CD8-positive, alpha-beta memory T cell (primary cell): ENCODE measurements at places on chromosomes 6 and 20. TPM values are rescaled to one million over a fixed set of nuclear protein-coding genes. Genes with fewer than 3 reads are reported as not detected.

Gene NMBR
- not detected for total RNA-seq

Gene CLVS2
- not detected for total RNA-seq

Gene F13A1
- 0.42 TPM for total RNA-seq

Gene XKR7
- total RNA-seq: not detected

Gene IYD
- total RNA-seq: not detected

Gene SSTR4
- total RNA-seq: not detected

GRCh38 chr6:91613481-91613880 lies 1026.6 kb upstream of the MAP3K7 start:
- no peak overlapping the region for H3K4me3 ChIP-seq
- no peaks in the 10 kb centered on the region for H3K36me3 ChIP-seq
- no peaks in the 10 kb centered on the region for H3K27me3 ChIP-seq
- H3K27ac ChIP-seq: no peak overlapping the region
- H3K4me1 ChIP-seq: no peaks in the 10 kb centered on the region

DNA sequence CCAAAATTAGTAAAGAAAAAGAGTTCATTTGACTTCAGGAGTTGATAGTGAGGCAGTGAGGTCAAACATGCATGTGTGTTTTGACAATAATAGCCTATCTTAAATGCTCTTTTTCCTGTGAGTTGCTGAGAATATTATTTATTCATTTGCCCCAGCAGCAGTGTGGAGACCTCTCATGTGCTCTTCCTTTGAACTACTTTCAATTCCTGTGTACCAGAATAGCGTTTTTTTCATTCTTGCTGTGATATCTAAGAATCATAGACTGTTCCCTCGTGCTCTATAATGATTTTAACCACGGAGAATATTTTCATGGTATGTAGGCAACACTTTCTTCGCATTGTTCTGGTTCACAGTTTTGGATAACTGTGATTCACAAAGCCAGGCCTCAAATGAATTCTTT lies 5.2 kb downstream of the CDYL start:
- no peak for DNase-seq
- no peaks in the 10 kb centered on the region for H3K27me3 ChIP-seq
- H3K4me3 ChIP-seq: no peak overlapping the region
- peaks cover 15% of the 10 kb centered on the region for H3K4me1 ChIP-seq
- no peaks in the 10 kb centered on the region for H3K36me3 ChIP-seq

DNA sequence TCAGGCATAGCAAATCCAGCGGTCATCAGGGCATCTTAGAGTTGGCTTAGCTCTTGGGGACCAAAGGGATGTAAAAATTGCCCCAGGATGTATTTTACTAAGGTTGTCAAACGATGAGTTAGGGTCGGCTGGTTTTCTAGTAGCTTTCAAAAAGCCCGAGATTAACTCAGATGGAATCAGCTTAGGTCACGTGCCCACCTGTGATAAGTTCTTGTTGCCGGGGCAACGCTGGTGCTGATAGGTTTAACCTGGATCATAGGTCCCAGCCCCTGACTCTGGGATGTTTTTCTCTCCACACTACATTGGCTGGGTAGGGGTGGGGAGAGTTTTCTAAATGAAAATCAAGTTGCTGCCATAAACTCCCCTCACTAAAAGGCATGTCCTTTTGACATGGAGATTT lies 257.3 kb upstream of the SULF2 start:
- no peaks in the 10 kb centered on the region for H3K36me3 ChIP-seq
- DNase-seq: no peak
- no peak overlapping the region for H3K27ac ChIP-seq
- no peaks in the 10 kb centered on the region for H3K27me3 ChIP-seq
- no peak overlapping the region for H3K4me3 ChIP-seq

- H3K27ac ChIP-seq: no peak overlapping the region
- DNase-seq: no peak
- H3K4me1 ChIP-seq: peaks cover 10% of the 10 kb centered on the region
- no peak overlapping the region for H3K4me3 ChIP-seq
- H3K36me3 ChIP-seq: no peaks in the 10 kb centered on the region
Observed at GRCh38 chr6:151324488-151324825, 66.9 kb downstream of the ZBTB2 start.

DNA sequence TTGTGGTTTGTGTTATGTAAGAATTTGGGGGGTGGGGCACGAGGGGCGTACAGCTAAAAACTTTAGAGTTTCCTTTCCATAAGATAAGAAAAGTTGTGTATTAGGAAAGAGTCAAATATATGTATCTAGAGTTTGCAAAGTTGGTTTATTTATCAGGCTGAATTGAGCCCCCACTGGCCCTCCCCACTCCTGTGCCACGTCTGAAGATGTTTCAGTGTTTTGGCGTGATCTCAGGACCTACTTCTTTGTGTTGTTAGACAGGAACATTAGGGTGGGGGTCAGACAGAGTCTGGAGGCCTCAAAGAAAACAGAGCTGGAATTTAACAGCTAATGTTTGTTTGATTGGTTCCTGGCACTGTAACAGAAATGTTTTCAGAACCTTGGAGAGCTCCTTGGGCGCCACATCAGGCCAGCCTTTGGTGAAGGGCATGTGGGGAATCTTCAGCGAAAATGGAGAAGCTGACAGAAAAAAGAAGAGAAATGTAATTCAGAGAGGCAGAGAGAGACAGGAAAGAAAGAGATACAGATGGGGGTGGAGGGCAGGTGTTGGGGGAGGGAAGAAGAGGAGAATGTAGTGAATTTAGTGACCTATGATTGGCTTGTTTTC lies 674 bp downstream of the NRSN1 start:
- no peak overlapping the region for H3K4me3 ChIP-seq
- no peak for DNase-seq
- H3K27me3 ChIP-seq: no peaks in the 10 kb centered on the region
- no peak overlapping the region for H3K27ac ChIP-seq
- no peaks in the 10 kb centered on the region for H3K36me3 ChIP-seq

- H3K4me1 ChIP-seq: peaks cover 9% of the 10 kb centered on the region
- no peak for DNase-seq
- no peaks in the 10 kb centered on the region for H3K27me3 ChIP-seq
- H3K4me3 ChIP-seq: no peak overlapping the region
- no peaks in the 10 kb centered on the region for H3K36me3 ChIP-seq
- H3K27ac ChIP-seq: no peak overlapping the region
Observed at GRCh38 chr6:135439549-135439948, 58.0 kb downstream of the AHI1 start.

- H3K27me3 ChIP-seq: no peaks in the 10 kb centered on the region
- DNase-seq: no peak
- no peak overlapping the region for H3K4me3 ChIP-seq
- no peaks in the 10 kb centered on the region for H3K4me1 ChIP-seq
Observed at GRCh38 chr6:21228411-21228810, 365.1 kb upstream of the SOX4 start.

- no peaks in the 10 kb centered on the region for H3K4me1 ChIP-seq
- H3K27me3 ChIP-seq: no peaks in the 10 kb centered on the region
- no peak overlapping the region for H3K27ac ChIP-seq
- peaks cover 19% of the 10 kb centered on the region for H3K36me3 ChIP-seq
Observed at GRCh38 chr20:1154691-1155090, 30.1 kb downstream of the TMEM74B start.

- H3K4me1 ChIP-seq: peaks cover 44% of the 10 kb centered on the region
- no peaks in the 10 kb centered on the region for H3K27me3 ChIP-seq
- no peak overlapping the region for H3K27ac ChIP-seq
- H3K4me3 ChIP-seq: no peak overlapping the region
- H3K36me3 ChIP-seq: no peaks in the 10 kb centered on the region
- DNase-seq: no peak
Observed at GRCh38 chr6:339480-339879, 47.2 kb downstream of the DUSP22 start.

DNA sequence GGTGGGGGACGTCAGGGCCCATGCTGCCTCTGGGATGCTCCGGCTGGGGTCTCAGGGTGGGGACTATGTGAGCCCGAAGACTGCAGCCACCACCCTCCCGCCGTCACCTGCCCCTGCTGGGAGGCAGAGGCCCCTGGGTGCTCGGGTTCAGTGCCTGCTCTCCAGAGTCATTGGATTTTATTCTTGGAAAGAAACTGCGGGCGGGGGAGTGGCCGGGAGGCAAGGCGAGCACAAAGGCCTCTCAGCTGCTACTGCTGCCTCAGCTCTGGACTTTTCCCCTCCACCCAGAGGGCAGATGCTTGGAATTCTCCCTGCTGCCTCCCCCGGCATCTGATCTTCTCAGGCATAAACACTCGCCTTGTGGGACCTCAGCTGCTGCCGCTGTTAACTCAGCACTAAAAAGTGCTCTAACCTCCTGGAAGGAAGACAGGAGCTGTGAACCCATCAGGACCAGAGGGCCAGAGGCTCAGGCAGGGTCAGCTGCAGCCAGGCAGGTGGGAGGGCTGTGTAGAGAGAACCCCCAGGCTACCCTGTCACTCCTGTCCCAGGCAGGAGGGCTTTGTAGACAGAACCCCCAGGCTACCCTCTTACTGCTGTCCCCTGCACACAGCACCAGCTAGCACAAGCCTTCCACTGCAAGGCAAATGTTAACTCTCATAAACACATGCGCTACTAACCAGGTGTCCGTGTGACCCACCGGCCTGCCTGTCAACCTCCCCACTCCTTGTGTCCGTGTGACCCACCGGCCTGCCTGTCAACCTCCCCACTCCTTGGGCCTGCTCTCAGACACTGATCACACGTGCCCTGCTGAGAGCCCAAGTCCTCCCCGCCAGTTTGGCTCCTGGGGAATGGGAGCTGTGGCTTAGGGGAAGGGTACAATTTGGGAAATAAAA lies 9.4 kb upstream of the FRMD1 start:
- H3K36me3 ChIP-seq: no peaks in the 10 kb centered on the region
- no peak overlapping the region for H3K4me3 ChIP-seq
- no peaks in the 10 kb centered on the region for H3K27me3 ChIP-seq
- no peaks in the 10 kb centered on the region for H3K4me1 ChIP-seq

DNA sequence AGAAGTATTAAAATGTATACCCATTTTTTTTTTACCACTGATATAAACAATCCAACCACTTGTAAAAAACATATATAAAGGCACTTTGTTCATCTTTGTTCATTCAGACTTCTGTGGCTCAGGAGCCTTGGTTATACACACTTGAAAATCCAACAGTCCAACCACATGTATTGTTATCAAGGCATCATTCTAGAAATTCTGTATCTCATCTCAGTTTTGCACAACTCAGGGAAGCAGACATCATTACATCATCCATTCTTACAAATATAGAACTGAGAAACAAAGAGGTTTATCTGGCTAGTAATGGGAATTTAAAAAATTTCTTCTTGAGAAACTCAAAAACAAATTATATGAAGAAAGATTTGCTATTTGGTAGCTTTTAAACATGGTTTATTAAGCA lies 88.1 kb downstream of the HMGCLL1 start:
- H3K4me1 ChIP-seq: no peaks in the 10 kb centered on the region
- no peak for DNase-seq
- H3K4me3 ChIP-seq: no peak overlapping the region
- H3K36me3 ChIP-seq: no peaks in the 10 kb centered on the region
- H3K27ac ChIP-seq: no peak overlapping the region

DNA sequence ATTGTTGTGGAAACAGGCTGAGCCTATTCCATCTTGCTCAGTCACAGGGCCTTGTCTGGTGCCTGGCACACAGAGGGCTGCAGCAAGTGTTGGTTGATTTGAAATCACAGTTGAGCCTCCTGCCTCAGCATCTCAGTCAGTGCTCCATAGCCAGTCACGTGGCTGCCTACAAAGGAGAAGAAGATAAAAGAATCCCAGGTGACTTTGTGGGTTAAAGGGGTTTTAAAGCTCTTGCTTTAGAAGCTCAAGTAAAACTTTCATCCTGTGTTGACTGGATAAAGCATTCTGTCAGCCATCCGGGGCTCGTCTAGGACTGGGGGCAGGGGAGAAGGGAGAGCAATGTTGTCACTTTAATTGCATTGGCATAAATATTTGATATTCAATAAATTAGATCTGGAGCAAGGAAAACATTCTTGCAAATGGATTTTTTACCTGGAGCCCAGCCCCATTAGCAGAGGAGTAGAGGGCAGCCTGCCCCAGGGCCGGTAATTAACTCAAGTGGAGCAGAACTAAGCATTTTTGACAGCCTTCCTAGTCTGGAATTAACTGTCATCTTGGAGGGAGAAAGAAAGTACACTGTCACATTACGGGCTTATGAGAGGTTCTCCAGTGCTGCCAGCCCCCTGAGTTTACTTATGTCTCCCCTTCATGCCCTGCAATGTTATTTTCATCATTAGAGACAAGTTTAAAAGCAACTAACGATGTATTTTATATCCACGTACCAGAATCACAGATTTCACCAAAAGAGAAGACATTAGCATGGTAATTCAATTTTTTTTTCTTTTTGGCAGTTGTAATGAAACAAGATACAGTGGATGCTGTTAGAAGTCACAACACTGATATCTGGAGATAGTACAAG lies 71.7 kb upstream of the GTSF1L start:
- no peak overlapping the region for H3K27ac ChIP-seq
- no peak for DNase-seq
- no peaks in the 10 kb centered on the region for H3K36me3 ChIP-seq
- H3K4me1 ChIP-seq: no peaks in the 10 kb centered on the region

GRCh38 chr6:156778454-156779205 lies 1.5 kb downstream of the ARID1B start:
- H3K27me3 ChIP-seq: no peaks in the 10 kb centered on the region
- H3K4me3 ChIP-seq: peak overlapping the region; percentile 26
- no peaks in the 10 kb centered on the region for H3K36me3 ChIP-seq
- peak; percentile 40 for DNase-seq
- peak overlapping the region; percentile 68 for H3K27ac ChIP-seq

- H3K27ac ChIP-seq: no peak overlapping the region
- DNase-seq: no peak
- H3K4me1 ChIP-seq: no peaks in the 10 kb centered on the region
- no peaks in the 10 kb centered on the region for H3K27me3 ChIP-seq
- H3K36me3 ChIP-seq: no peaks in the 10 kb centered on the region
Observed at GRCh38 chr20:19992996-19993908, 23.9 kb upstream of the NAA20 start.

- H3K4me1 ChIP-seq: no peaks in the 10 kb centered on the region
- no peak overlapping the region for H3K4me3 ChIP-seq
- DNase-seq: no peak
- H3K36me3 ChIP-seq: no peaks in the 10 kb centered on the region
- H3K27me3 ChIP-seq: no peaks in the 10 kb centered on the region
- no peak overlapping the region for H3K27ac ChIP-seq
Observed at GRCh38 chr6:54586251-54586650, 260.3 kb upstream of the FAM83B start.

GRCh38 chr20:20521736-20522135 lies 153.8 kb downstream of the INSM1 start:
- DNase-seq: no peak
- no peaks in the 10 kb centered on the region for H3K27me3 ChIP-seq
- no peaks in the 10 kb centered on the region for H3K4me1 ChIP-seq
- peaks cover 4% of the 10 kb centered on the region for H3K36me3 ChIP-seq
